ENCODE measurements at places on chromosomes 6 and 20.

- DNase-seq = no peak
Measured at GRCh38 chr20:15288106-15288505, 950.7 kb upstream of the FLRT3 start.

- no peak for DNase-seq
Measured at GRCh38 chr6:43927532-43928210, 157.7 kb downstream of the VEGFA start.

- DNase-seq = no peak
Measured at GRCh38 chr6:36121787-36122494, 8.4 kb upstream of the MAPK13 start.

GRCh38 chr20:2691127-2691526, 1.5 kb upstream of the EBF4 start:
- no peak for DNase-seq

DNA sequence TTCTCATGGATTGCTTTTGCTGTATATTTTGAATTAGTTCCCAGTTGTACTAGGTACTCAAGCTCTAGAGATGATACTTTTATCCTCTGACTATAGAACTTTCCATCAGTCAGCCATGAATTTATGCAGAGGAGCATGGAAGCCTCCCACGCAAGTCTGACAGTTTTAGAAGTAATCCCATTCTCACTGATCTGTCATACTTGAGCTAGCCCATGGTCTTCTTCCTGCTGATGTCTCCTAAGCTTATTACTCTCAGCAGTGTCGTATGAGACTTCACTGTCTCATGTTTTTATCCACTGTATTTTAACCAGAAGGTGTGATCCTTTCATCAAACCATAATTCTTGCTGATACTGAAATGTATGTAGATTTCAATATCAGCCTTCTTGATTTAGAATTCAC, 715.2 kb upstream of the MARCKS start:
- DNase-seq = no peak

- DNase-seq = no peak
Measured at GRCh38 chr6:33837971-33838665, 34.3 kb upstream of the MLN start.

DNA sequence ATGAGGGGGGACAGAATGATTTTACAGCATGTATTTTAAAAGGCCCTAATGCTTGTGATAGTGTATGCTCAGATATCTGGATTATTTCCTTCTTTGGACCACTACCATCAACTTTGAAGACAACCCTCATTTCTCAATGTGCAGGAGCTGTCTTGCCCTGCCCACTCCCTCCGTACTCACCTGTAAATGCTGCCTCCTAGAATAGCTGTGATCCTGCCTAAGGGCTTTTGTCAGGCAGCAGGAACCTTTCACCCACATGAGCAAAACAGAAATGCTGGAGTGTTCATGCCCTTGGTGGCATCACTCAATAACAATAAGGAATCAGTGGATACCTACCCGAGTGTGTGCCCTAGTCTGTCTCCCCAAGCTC, 723.6 kb upstream of the FLRT3 start:
- no peak for DNase-seq

- DNase-seq = no peak
Measured at GRCh38 chr6:88048578-88048977, 937 bp downstream of the SPACA1 start.

GRCh38 chr6:168574699-168575195, 133.8 kb downstream of the SMOC2 start:
- DNase-seq = no peak

DNA sequence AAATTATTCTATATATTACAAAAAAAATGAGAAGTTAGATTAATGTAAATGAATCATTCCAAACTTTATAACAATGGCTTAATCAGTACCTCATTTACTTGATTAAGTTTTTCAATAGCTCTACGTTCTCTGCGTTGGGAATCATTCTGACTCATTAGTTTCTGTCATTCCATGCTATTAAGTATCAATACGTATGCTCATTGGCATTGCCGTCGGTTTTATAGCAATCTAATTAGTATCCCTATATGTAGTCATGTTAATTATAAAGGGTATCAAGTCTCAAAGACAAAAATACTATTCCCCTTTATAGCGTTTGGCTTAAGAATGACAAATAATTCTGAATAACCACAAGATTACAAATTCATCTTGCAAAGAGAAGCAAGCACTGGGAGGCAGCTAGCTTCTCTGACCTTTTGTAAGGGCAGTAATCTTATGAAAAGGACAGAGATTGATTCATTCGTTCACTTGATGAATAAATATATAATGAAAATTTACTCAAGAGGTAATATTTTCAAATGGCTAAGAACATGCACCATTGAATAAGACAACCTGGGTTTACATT, 41.8 kb downstream of the OLIG3 start:
- DNase-seq = no peak

DNA sequence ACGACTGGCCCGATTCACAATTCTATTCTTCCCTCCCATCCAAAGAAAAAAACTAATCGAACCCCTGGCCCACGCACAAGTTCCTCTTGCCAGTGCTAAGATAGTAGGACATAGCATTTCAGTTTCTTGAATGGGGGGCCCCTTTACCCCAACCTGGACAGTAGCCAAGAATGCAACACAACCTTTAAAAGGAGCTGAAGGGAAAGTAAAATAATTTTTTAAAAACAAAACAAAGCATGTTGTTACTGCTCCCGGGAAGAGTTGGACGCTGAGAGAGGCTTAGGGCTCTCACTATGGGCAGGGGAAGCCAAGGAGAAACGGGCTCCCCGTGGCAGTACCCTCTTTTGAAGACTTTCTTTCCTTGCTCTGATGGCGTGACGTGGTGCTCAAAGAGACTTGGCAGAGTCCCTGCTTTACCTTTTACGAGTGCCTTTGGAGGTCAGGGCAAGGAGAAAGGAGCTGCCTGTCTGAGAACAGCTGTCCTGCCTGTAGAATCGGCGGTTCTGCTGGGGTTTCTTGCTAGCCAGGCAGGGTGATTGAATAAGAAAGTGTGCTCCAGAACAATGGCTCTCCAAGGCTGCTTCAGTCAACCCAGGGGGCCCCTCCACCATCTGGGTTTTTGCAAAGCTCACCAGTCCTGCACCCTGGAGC, 5.8 kb downstream of the TFAP2C start:
- no peak for DNase-seq

DNA sequence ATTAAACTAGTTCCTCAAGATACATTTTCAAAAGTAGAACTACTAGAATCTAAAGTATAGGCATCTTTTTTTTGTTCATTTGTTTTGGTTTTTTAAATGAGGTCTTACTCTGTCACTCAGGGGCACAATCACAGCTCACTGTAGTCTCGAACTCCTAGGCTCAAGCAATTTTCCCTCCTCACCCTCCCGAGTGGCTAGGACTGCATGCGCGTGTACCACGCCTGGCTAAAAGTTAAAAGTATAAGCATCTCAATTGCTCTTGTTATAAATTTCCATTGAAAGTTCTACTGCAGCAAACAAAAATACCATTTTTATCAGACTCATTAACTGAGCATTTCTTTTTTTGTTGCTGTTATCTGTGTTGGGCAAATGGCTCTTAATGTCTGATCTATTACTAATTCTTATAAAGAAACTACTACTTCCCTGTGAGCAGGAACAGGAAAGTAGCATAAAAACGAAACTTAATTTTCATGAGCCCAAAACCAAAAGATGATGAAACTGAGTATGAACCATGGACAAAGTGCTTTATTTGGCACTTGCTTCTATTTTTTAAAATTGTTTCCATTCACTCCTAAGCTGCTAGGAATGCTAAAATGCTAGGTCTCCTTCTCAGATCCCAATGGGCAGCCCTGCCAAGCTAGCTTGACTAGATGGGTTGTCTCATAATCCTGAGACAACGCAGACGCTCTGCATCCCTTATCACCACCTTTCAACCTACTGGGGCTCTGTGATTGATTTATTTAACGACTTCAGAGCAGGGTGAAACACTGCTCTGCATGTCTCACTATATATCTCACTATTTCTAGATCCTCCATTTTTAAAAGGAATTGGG, 36.9 kb downstream of the TRPC4AP start:
- DNase-seq = no peak

Measured in nucleus accumbens (tissue), 56 donors.